Esophagus squamous epithelium (tissue), 5 donors: ENCODE measurements at places on chromosomes 7 and 10.

GRCh38 chr7:103446049-103446520 is at the start of gene SLC26A5:
TSS of gene SLC26A5 (minus strand) at chr7:103446207. CDS start at chr7:103421514, 24,693 bp downstream.
- DNase-seq, result no peak

- DNase-seq, result no peak
Measured at GRCh38 chr10:26269754-26270153, 53.2 kb downstream of the GAD2 start.

DNA sequence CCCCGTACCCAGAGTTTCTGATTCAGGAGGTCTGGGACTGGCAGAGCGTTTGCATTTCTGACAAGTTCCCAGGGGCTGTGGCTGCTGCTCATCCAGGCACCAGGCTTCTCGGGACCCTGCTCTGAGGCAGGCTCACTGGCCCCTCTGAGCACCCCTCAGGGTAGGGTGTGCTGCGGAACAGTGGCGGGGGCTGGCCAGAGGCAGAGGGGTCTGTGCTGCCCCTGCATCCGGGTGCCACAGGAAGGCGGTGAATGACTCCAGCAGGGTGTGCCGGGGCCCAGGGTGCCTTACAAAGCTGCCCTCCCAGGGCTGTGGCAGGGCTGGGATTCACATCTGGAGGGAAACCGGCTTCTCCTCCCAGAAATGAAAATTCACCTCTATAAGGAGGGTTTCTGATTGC is 77.4 kb downstream of the CHST15 start:
- DNase-seq, result no peak

GRCh38 chr10:118264838-118265470 is 77.2 kb downstream of the FAM204A start:
- DNase-seq, result no peak

DNA sequence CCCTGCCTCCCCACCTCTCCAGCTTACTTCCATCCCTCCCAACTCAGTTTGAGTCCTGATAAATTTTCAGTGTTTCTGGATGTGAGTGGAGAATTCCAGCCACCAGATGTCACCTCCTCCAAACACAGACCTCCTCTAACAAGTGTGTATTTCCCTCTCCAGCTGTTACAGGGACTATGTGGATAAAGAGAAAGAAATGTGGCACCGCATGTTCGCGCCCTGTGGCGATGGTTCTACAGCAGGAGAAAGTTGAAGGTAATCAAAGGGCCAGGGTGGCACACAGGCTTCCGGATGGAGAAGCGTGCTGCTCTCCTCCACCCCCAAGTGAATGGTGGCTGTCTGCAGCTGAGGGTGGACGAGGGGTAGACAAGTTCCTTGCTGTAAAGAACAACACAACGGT is 14.7 kb downstream of the FKBP6 start:
- DNase-seq, result no peak

- no peak for DNase-seq
Measured at GRCh38 chr10:110643653-110644597, at the start of gene RBM20. TSS of gene RBM20 (plus strand) at chr10:110644336. CDS start at chr10:110644455, 119 bp downstream.

- no peak for DNase-seq
Measured at GRCh38 chr7:20141666-20142065, 75.5 kb downstream of the MACC1 start.

DNA sequence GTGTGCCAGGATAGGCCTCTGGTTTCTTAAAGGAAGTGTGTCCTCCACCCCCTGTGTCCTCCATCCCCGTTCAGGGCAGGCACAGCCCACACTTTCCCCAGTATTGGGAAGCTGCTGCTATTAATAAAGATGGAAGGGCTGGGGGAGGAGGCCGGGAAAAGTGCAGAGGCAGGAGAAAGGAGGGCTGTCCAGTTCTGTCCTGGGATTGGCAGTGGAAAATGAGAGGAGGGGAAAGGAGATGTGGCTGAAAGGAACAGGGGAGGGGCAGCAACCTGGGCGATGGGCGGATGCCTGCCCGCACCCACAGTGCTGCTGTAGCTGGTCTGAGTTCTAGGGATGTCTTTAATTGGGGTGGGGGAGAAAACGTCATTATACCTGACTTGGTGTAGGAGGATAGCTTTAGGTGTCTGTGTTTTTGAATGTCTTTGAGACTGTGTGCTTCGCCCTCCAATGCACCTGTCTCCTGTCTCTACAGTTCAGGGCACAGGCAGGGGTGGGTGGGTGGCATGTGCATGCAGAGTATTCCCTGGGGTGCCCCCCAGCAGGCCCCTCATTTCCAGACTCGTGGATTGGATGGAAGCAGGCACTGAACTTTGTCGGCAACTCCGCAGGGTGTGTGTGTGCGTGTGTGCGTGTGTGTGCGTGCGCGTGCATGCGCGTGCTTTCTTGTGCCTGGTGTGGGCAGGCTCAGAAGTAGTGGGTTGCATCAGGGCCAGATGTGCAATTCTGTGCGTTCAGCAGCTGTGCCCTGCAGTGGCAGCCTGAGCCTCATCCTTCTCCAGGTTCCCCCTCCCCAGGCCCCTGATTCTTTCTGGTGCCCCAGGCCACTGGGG is 2.5 kb downstream of the TRIM8 start:
- DNase-seq, result no peak

GRCh38 chr7:108079276-108079647 is 50.9 kb downstream of the LAMB4 start:
- DNase-seq, result no peak
